ENCODE measurements at places on chromosomes 3 and 15.
A peak's percentile ranks its signal among the peaks of the same experiment; 100 is the strongest.

- DNase-seq = no peak
Measured at GRCh38 chr3:53519065-53519709, 24.8 kb downstream of the CACNA1D start.

GRCh38 chr3:69739204-69740102 is at the start of gene MITF:
Gene MITF, plus strand, starts transcription at chr3:69739464. Its CDS starts 134 bp downstream, at chr3:69739598.
- peak; percentile 91 for DNase-seq

DNA sequence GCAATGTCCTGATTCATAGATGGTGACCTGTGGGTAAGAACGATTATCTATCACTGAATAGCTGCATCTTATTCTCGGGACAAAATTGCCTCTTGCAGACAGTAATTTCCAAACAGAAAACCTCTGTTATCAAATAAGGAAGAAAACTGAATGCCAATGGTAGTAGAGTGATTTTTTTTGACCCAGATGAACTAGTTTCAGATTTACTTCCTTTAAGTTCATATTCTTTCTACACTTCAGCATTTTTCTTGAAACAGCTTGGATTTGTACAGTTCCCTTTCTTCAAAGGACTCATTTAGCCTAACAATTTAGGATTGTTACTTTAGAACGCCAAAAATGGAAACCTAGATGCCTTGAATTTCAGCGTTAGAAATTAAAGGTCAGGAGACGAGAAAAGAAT is 14.6 kb downstream of the ETV5 start:
- no peak for DNase-seq

- DNase-seq = no peak
Measured at GRCh38 chr3:187719628-187720336, 17.4 kb upstream of the RTP2 start.

DNA sequence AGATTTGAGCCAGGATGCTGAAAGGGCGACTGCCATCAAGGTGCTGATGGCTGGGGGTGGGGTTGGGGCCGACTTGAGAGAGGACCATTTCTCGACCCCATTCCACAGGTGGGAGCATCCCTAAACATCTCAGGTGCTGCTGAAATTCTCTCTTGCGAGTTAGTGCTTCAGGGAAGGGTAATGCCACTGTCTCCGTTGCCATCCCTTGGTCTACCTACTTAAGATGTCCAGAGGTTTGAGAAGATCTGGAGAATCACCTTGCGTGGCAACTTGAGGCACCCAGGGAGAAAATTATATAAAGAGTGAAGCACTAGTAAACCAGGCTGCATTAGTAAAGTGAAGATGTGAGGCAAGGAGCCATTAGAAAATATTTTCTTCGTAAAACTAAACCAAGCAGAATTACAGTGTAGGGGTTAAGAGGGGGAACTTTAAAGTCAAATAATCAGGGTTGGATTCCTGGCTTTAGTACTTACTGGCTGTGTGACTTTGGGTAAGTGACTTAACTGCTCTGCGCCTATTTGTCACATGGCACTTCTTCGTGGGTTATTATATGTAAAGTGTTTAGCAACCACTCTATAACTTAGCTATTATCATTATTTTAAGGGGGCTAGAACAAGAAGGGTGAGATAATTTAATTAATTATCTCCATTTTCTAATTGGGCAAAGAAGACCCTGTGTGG is 662 bp upstream of the RFTN1 start:
- no peak for DNase-seq

GRCh38 chr15:53586799-53587198 is 172.7 kb downstream of the WDR72 start:
- DNase-seq = peak; percentile 18

- DNase-seq = no peak
Measured at GRCh38 chr15:101672298-101672697, 20.1 kb upstream of the TM2D3 start.

DNA sequence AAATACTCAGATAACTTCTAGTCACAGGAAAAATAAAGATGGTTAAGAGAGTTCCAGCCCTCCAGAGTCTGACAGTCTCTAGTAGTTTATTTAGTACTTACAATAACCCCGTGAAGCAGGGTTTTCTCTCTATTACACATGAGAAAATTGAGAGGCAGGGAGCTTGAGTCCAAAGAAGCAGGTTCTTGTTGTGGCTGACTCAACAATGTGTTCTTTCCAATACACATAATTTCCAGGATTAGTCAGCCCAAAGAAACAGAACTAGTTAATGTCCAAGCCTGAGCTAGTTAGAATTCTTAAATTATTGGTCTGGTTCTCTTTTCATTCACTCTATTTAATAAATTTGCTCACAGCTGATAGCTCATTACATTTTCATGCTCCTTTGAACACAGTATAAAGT is 49.9 kb downstream of the ALDH1A2 start:
- no peak for DNase-seq

GRCh38 chr3:138471481-138471880 is 37.1 kb downstream of the ESYT3 start:
- DNase-seq = no peak

DNA sequence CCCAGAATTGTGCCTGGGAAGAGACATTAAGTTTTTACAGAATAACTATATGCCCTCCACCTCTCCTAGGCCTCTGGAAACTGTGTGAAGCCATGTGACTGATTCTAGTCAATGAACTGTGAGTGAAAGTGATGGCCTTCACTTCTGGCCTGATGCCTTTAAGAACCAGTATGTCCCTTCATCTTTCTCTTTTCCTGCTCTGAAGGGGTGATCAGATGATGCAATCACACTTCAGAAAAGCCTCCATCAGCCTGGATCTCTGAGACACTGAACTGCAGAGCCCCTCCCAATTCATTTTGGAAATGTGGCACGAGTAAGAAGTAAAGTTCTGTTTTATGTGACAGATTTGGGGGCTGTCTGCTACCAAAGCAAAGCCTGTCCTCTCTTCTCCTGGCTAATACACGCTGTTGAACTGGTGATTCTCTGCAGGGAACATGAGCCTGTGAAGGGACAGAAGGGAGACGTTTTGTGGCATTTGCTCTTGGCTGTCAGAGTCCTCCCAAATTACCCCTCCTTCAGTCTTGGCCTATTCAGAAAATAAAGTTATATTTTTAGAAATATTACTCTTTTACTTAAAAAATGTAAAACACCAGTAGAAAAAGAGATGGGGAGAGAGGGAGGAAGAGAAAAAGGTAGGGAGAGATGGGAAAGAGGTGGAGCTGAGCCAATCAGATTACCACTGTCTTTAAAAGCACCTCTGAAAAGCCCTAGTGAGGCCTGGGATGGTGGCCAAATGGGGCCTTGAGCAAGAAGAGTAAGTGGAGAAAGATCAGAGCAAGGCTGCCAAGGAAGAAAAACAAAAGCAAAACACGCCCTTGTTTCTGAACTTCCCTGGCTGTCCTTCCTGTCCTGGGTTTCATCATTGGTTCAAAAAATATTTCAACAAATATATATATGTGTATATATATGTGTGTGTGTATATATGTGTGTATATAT is 40.9 kb upstream of the RYK start:
- DNase-seq = no peak

DNA sequence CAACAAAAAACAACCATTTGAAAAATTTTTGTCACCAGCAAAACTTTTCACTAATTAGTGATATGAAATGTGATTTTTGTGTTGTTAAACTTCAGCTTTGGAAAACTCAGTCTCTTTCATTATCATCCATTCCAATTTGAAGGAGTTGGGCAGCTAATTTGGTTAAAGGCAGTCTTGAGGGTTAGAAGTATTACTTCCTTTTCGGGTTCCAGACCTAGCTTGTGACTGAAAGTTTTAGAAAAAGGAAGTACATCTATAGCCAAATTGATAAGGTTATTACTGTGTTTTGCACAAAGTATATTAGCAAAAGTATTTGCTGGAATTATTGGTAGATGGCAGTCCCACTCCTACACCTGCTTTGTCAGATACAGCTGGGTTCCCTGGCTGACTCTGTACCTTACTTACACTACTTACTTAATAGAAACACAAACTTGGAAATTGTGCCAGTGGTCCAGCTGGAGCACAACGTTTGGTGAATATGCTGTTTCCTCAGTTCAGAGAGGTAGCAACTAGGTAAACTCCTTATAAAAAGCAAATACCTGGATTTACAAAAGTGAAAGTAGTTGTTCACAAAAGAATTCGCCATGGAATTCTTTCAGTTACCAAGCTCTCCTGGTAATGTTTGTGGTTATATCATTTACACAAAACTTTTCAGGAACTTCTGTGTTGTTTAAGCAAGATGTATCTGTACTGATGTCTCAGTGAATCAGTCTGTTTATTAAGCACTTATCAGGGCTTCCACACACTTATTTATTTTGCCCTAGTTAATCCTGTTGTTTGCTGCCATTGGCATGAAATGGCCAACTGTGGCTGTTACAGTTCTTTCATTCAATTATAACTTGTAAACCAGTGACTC is 31.6 kb downstream of the TIPARP start:
- no peak for DNase-seq

- DNase-seq = peak; percentile 84
Measured at GRCh38 chr3:46909535-46910161, 32.1 kb downstream of the PTH1R start.

DNA sequence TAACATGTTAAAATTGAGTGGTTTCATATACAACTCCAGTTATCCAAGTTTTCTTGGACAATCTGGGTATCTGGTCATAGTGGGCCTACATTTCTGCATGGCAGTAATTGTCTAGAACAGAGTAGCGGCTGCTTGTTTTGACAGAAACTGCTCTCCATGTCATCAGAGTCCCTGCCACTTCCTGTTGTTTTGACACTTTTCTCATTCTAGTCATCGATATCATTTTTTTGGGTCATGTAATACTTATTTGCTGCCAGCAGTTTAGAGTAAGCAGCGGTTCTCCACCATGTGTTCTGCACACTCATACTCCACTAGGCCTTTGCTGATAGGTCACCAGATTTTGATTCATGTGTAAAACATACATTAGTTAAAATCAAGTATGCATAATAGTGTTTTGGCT is 81.5 kb downstream of the SLC25A26 start:
- DNase-seq = no peak

GRCh38 chr3:127197300-127198189 is 4.6 kb downstream of the PRR23E start:
- DNase-seq = no peak

DNA sequence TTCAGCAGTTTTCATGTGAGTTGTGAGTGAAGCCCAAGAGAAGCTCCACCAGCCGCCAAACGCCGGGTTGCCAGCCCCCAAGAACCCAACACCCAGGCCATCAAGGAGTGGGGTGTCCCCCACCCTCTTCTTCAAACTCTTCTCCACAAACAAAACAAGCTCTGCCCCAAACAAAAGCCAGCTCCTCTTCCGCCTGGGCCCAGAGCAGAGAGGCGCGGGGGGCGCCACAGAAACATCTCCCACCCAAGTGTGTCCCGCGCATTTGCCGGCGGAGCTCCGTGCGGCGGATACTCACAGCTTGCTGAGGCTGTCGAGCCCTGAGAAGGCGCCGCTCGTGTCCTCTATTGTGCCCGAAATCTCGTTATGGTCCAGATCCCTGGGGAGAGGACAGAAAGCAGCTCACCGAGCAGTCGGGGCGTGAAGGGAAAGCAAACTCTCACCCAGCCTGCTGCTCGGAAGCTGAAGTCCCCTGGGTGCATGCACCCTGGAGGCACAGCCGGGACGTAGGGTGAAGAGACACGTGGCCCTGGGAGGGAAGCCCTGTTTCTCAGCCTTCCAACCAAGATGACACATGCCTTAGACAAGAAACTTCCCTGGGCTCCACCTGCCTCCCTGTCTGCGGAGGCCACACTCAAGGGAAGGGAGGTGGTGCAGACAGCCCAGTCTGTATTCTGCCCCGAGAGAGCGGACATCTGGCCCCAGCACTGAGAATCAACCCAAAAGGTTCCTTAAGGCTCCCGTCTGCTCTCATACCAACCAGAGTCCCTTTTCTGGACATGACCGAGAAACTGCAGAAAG is 95.7 kb downstream of the LRIG1 start:
- no peak for DNase-seq

GRCh38 chr3:168186293-168186983 is 90.7 kb upstream of the GOLIM4 start:
- peak; percentile 2 for DNase-seq

GRCh38 chr3:87336761-87337160 is 60.4 kb upstream of the POU1F1 start:
- no peak for DNase-seq

DNA sequence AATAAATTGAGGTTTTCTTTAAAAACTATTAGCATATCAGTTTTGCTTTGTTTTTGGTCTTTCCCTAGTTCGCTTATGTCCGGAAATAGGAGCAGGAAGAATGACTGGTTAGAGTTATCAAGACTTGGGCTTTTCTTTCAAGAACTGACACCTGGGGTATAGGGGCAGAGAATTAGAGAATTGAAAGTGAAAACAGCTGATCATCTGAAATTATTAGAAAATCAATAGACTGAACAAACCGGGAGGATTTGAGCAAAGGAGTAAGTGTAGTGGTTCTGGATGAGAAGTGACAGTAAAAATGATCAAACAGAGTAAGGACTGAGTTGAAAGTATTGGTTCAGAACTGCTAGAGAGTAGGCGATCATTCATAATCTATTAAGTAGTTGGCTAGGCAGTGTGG is 6.0 kb downstream of the MINDY2 start:
- no peak for DNase-seq
